ENCODE measurements at places on chromosomes 11 and 22.
A peak's percentile ranks its signal among the peaks of the same experiment; 100 is the strongest.

GRCh38 chr11:10197091-10197490, 96.9 kb downstream of the SBF2 start:
- no peak for DNase-seq

DNA sequence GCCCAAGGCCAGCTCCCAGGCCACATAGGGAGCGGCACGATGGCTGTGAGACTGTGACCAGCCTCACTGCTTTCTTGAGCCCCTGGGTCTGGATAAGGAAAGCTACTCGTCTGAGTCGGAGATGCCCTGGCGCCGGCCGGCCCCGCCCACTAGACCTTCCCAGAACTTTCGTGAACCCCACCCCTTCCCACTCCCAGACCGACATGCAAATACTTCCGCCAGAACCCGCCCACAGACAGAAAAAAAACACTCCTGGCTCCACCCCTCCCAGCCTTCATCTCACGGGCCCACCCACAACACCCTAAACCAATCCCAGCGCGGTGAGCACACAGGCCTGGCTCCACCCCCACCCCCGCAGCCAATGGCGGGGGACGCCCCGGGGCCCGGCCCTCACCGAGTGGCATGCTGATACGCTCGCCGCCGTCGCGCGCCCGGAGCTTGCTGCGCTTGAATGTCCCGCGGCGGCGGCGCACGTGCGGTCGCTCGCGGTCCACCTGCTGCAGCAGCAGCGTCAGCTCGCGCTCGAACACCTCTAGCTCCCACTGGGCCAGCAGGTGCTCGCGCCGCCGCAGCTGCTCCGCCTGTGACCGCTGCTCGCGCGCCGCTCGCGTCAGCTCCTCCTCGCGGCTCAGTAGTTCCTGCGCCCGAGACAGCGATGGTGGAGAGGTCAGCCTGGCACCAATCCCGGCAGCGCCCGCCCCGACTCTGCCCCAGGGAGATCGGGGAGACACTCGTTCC, 7.0 kb downstream of the MAP3K11 start:
- peak; percentile 65 for DNase-seq

DNA sequence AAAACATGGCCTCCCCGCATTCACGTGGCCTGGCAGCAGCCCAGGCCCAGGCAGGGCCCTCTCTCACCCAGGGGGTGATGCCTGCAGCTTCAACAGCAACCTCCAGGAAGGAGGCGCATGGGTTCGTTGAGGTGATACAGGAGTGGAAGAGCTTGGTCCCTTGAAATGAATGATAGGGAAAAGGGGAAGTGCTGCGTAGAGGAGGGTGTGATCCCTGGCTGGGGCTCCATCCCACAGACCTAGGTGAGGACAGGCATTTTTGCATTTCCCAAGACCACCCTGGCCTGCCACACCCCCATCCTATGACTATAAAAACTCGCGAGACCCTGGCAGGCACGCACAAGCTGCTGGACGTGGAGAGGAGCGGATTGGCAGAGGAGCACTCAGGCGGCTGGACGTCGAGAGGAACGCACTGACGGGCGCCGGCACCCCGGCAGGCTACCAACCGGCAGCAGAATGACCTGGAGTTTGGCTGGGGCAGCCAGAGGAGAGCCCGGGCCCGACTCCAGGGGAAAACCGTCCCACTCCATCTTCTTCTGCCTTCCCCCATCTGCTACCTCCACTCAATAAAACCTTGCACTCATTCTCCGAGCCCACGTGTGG, 32.6 kb downstream of the RTN4R start:
- no peak for DNase-seq

- no peak for DNase-seq
These were observed 829.9 kb downstream of the METTL15 start for GRCh38 chr11:28938091-28938490.

DNA sequence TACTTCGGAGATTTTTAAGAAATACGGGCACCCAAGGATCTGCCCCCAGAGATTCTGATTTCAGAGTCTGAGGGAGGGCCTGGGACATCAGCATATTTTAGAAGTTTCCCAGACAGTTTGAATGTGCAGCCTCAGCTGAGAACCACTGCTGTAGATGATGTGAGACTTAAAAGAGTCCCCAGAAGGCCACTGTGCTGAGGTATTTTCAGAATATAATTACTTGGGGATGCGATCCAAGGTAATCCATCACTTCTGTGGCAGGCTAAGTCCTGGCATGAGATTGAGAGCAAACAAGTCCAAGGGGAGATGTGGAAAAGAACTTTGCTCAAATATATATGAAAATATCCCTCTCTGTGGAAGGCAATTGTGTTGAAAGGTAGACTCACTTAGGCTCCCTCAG, 48.3 kb upstream of the AMOTL1 start:
- DNase-seq: no peak

GRCh38 chr11:86416494-86416893, 41.8 kb downstream of the CCDC81 start:
- DNase-seq: no peak

DNA sequence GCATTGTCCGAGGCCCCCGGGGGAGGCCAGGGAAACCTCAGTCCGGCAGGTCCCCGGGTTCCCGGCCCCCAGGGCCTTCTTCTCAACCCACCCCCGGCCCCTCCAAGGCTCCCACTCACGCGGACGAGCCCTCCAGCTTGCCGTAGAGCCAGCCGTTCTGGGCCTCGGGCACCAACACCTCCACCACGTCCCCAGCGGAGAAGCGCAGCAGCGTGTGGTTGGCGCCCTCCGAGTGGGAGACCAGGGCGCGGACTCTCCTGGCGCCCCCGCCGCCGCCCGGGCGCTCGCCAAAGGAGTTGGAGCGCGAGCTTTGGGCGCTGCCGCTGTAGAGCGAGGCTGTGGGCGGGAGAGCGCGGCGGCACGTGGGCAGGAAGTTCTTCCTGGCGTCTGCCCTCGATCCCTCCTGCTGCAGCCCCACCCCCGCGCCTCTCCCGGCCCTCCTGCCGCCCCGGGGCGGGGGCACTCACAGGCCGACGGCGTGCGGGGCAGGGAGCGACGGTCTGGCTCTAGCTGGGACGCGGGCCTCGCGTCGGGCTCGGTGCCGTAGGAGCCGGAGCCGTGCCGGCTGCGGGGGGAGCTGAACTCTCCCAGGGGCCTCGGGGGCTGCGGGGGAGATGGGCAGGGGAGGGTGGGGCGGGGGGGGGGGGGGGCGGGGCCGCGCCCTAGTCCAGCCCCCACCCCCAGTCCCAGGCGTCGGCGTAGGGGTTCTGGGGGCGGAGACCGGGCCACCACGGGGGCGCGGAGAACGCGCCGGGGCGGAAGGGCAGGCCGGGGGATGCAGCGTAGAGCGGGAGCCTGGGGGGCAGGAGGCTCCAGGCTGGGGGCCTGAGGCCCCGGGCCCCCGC, 4.9 kb upstream of the SLC16A8 start:
- no peak for DNase-seq

- no peak for DNase-seq
These were observed 2.1 kb downstream of the ARHGEF12 start for GRCh38 chr11:120338107-120338933.

DNA sequence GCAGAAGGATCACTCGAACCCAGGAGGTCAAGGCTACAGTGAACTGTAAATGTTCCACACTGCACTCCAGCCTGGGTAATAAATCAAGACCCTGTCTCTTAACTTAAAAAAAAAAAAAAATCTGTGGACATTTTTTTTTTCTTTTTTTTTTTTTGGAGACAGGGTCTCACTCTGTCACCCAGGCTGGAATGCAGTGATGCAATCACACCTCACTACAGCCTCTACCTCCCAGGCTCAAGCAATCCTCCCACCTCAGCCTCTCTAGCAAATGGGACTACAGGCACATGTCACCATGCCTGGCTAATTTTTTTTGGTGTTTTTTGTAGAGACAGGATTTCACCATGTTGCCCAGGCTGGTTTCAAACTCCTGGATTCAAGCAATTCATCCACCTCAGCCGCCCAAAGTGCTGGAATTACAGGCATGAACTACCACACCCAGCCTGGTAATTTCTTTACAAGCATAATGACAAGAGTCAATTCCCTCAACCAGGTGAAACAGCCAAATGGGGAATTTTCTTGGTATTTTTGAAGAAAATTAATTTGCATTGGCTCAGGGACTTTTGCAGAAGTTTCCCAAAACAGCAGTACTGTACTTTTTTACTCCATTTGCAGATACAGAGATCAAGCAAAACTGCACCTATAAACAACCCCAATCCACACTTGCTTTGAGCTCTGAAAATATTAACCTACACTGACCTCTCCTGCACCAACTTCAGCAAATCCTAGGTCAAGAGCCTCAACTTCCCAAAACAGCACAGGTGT, 44.0 kb downstream of the MRTFA start:
- DNase-seq: no peak

DNA sequence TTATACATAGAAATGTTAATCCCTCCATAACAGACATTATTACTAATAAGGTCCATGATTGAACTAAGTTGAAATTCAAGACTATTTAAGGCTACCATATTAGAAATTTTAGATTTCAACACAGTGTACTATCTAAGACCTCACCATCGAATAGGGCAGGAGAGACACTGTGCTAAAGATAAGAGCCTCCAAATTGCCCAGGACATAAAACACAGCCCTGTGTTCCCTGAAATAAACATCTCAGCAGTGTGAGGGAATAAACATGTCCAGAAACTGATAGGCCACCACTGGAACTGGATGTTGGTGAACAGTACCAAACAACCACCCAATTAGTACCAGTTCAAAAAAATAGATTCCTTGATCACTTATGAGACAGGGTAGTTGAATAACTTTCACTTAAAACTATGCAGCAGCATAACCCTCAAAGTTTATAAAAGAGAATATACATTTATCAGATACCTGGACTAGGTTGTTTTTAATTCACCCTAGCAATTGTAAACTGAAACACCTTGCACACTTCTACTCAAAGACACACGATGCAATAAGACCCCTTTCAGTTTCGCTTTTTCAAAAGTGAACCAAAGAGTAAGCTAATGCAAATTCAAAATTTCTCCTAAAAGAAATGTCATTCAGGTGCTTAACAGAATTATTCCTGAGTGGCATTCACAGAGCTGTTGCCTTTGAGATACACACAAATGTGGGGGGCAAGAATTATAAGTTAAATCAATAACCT, 34.3 kb downstream of the USP28 start:
- no peak for DNase-seq

DNA sequence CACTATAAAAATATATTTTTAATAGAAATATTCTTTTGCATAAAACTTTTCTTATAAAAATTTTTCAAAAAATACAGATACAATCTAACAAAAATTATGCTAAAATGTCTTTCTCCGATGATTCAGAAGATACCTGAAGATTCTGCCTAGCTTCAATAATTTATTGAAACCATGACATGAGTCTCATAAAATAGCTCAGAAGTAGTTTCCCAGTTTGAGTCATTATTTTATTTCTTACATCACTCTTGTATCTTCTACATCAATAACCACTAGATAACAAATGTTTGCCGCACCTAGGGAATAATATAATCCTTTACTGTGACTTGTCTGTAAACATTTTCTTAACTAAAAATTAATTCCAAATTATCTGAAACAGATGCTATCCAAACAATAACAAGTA, 158.6 kb downstream of the FCHSD2 start:
- no peak for DNase-seq

GRCh38 chr11:78806214-78807004, 231.7 kb upstream of the NARS2 start:
- no peak for DNase-seq

DNA sequence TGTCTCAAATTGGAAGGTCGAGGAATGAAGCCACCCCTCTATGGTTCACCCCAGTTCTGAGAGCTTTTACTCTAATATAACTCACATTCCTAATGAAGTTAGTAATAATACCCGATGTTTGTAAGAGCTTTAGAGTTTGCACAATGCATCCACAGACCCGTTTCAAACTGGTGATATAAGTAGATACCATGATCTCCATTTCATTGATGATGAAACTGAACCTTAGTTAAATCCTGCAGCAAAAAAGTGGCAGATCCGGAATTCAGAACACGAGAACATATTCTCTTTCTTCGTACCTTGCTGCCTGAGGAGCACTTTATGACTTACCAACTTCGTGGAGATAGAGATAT, 757 bp upstream of the RBFOX2 start:
- DNase-seq: no peak

DNA sequence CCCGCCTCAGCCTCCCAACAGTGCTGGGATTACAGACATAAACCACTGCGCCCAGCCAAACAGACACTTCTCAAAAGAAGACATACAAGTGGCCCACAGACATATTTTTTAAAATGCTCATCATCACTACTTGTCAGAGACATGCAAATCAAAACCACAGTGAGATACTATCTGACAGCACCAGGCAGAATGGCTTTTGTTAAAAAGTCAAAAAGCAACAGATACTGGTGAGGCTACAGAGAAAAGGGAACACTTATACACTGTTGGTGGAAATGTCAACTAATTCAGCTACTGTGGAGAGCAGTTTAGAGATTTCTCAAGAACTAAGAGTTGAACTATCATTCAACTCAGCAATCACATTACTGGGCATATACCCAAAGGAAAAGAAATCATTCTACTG, 67.0 kb downstream of the ARHGAP20 start:
- no peak for DNase-seq

GRCh38 chr11:57316017-57316416, 8.7 kb downstream of the TNKS1BP1 start:
- DNase-seq: no peak

DNA sequence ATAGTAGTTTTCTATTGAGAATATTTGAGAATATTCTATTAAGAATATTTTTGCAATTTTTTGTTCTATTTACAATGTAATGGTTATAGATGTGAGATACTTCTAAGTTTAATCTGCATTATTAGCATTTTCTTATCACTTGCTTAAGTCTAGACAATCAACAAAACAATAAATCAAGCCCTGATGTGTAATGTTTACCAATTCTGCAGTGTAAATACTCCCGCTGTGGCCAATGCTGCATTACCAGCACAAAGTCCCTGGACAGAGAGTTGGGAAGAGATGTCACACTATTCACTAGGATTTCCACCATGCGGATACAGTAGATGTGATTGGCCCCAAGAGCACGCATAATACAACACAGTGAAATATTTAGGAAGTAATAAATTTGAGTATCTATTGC, 47.6 kb upstream of the GCAT start:
- DNase-seq: no peak

DNA sequence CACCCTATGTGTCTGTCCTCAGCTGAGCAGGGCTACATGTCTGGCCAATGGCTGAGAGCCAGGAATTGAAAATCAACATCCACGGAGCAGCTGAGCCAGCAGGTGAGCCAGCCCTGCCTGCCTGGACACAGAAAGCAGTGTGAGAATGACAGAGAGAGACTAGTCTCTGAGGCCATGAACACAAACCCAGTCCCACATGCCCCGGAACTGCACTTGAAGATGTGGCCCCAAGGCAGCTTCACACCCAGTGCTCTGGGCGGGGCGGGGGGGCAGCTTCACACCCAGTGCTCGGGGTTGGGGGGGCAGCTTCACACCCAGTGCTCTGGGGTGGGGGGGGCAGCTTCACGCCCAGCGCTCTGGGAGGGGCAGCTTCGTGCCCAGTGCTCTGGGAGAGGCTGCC, 37.6 kb downstream of the TRMU start:
- no peak for DNase-seq
